ENCODE measurements at places on chromosomes 13 and 19.
A peak's percentile ranks its signal among the peaks of the same experiment; 100 is the strongest.

DNA sequence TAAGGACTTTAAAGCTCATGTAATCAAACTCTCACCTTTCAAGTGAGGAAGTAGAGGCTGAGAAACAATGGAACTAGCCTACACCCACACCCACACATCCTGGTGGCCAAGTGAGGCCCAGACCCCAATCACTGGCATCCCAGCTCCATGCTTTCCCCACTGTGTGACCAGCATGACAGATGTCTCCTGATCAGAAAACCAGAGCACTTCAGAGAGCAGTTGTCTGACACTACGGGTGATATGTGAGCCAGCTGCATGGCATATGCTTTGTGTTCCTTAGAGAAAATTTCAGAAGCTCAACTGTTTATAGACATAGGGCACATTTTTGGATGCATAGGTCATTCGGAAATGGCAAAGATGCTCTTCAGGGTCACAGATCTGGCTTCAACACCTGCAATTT, 315.2 kb downstream of the NDFIP2 start:
- DNase-seq, result no peak

- no peak for DNase-seq
Measured at GRCh38 chr19:46226438-46226973, 3.0 kb upstream of the IGFL1 start.

GRCh38 chr13:75566658-75567057, 17.1 kb downstream of the UCHL3 start:
- DNase-seq, result no peak

DNA sequence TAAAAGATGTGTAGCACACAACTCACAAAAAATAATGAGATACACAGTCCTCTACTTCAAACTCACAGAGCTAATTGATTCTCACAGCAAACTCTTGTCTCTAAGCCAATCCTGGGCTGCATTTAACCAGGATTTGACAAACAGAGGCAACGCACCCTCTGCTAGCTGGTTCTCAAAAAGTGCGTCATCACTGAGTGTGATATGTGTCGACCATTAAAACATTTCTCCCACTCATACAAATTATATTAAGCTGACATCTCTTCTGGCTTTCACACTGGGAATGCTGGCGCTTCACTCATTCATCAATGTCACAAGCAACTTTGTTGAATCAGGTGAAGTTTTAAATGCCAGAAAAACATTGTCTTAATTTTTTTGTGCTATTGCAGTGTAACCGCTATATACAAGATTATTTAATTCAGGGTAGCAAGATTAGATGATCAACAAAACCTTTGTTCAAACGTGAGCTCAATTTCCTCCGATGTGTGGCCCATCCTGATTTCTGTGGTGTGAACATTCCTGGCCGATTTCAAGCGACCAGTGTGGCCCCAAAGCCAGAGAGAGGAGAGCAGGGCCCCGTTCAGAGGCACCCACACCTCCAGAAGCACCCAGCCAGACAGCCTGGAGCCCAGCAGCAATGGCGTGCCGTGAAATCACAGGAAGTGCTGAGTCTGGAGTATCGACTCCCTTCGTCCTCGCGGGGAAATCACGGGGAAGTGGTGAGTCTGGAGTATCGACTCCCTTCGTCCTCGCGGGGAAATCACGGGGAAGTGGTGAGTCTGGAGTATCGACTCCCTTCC, 49.4 kb downstream of the RASA3 start:
- no peak for DNase-seq

DNA sequence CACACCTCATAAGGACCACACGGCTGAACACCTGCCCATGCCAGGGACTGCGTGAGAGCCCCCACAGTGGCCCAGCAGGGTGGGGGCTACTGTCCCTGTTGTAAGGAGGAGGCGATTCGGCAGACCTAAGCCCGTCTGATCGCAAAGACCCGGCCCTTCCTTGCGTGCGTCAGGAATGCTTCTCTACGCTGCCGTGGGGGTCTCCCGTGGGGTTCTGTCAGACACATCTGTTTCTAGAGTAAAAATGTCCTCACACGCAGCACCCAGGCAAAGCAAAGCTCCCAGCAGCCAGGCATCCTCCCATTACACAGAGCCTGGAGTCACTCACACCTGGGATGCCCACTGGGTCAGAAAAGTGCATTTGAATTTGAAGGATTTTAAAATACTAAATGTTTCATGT, 147.7 kb upstream of the SOX1 start:
- DNase-seq, result no peak

GRCh38 chr13:100208626-100209025, 119.7 kb downstream of the PCCA start:
- no peak for DNase-seq

DNA sequence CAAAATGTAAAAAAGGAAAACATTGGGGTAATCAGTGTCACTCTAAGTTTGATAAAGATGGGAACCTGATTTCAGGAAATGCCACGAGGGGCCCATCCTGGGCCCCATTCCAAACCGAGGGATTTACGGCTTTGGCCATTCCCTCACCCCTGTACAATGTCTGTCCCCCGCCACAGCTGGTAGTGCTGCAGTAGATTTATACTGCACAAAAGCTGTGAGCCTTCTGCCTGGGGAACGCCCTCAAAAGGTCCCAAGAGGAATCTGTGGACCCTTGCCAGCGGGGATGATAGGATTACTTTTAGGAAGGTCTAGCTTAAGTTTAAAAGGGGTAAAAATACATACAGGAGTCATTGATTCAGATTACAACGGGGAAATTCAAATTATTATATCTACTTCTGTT, 173.4 kb upstream of the SGCG start:
- no peak for DNase-seq

DNA sequence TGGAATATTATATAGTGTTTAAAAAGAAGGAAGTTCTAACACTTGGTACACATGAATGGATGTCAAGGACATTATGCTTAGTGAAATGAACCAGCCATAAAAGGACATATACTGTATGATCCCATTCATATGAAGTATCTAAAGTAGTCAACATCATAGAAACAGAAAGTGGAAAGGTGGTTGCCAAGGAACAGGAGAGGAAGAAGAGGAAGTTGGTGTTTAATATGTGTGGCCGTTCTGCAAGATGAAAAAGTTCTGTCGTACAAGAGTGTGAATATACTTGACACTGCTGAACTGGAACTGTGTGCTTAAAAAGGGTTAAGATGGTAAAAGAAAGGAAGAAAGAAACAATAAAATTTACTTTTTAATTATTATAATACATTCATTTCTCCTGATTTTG, 33.1 kb upstream of the C1QTNF9 start:
- DNase-seq, result no peak

DNA sequence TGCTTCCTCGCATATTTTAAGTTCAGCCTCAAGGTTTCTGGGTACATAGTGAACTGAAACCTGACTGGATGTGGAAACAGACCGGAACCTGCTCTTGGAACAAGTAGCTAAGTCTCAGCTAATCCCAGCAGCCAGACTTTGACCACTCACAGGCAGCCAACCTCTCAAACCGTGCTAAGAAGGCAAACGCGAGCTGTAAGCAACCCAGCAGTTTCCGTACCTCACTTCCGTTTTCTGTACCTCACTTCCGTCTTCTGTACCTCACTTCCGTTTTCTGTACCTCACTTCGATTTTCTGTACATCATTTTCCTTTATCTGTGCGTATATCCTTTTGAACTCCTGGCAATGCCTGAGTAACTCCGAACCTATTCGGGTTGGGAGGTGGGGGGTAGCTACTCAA, 96.8 kb downstream of the SUCLA2 start:
- peak; percentile 17 for DNase-seq

DNA sequence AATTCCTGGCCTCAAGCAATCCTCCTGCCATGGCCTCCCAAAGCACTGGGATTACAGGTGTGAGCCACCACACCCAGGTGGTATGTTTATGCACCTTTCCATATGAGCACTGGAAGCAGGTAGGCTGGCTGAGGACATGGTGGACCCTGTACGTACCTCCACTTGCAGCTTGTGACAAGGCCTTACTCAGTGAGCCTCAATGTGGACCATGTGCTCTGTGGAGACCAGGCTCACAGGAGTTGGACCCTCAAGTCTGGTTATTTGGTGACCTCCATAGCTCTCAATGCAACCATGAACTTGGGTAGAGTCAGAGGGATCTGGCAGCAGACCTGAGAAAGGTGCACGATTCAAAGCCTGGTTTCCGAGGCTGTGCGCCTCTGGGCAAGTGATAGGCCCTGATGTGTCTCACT, 5.5 kb downstream of the ACP4 start:
- DNase-seq, result peak; percentile 28

GRCh38 chr13:62040806-62041205, 625.2 kb upstream of the PCDH20 start:
- no peak for DNase-seq

DNA sequence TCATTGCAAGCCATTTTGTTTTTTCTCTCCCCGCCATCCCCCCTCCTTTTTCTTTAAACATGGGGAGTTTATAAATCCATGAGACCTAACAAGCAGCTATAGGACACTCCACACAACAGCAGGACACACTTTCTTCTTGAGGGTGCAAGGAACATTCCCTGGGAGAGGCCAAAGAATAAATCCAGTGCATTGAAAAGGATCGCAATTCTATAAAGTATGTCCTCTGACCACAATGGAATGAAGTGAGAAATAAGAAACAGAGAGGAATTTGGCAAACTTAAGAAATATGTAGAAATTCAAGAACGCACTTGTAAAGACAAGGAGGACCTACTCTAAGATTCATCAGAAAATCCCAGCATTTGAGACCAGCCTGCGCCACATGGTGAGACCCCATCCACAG, 11.9 kb downstream of the KLF2 start:
- no peak for DNase-seq

DNA sequence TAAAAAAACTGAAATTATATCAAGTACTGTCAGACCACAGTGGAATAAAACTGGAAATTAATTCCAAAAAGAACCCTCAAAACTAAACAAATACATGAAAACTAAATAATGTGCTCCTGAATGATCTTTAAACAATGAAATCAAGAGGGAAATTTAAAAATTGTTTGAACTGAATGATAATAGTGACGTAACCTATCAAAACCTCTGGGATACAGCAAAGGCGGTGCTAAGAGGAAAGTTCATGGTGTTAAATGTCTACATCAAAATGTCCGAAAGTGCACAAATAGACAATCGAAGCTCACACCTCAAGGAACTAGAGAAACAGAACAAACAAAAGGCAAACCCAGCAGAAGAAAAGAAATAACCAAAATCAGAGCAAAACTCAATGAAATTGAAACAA, 70.8 kb upstream of the TUBA3C start:
- DNase-seq, result no peak

DNA sequence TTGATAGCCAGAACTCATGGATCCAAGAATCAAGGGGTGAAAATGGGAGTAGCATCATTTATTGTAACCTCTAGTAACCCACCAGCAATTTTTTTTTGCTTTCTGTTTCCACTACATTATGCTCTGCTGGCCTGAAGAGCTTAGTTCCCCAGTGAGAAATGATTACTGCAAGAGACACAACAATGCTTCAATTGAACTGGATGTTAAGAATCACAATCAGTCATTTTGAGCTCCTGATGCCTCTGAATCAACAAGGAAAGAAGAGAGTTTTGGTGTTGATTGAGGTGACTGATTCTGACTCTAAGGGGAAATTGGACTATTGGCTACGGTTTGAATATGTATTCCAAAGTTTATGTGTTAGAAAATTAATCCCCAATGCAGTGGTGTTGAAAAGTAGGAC, 1084.4 kb downstream of the SLITRK1 start:
- DNase-seq, result no peak

GRCh38 chr13:114025714-114026431, 52.0 kb upstream of the C13orf46 start:
- DNase-seq, result no peak

GRCh38 chr13:84659359-84659661, 777.0 kb upstream of the SLITRK1 start:
- no peak for DNase-seq

DNA sequence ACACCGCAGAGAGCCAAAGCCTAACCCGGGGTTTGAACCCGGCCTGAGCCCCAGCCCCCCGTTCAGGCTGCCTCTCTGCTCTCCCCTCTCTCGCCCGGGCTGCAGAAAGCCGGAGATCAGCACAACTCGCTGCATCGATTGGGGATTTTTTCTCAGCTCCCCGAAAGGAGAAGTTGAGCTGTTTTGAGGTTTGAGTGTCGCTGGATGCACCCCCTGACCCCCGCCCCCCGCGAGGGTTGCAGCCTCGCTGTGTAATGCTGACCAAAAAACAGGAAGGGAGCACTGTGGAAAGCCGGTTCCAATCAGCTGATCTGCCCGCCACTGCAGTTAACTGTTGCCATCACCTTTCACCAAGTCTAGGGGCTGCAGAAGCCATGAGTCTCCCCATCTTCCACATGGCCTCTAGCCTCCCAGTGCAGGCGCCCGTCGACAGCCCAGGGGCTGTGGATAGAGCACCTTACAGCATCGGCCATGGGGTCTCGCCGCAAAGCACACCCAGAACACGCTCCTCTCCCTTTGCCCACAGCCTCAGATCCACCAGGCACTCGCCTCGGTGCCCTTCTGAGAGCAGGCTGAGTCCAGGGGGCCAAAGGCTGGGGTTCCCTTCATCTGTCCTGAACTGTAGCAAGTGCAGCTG, 34.5 kb downstream of the MYO9B start:
- peak; percentile 97 for DNase-seq

DNA sequence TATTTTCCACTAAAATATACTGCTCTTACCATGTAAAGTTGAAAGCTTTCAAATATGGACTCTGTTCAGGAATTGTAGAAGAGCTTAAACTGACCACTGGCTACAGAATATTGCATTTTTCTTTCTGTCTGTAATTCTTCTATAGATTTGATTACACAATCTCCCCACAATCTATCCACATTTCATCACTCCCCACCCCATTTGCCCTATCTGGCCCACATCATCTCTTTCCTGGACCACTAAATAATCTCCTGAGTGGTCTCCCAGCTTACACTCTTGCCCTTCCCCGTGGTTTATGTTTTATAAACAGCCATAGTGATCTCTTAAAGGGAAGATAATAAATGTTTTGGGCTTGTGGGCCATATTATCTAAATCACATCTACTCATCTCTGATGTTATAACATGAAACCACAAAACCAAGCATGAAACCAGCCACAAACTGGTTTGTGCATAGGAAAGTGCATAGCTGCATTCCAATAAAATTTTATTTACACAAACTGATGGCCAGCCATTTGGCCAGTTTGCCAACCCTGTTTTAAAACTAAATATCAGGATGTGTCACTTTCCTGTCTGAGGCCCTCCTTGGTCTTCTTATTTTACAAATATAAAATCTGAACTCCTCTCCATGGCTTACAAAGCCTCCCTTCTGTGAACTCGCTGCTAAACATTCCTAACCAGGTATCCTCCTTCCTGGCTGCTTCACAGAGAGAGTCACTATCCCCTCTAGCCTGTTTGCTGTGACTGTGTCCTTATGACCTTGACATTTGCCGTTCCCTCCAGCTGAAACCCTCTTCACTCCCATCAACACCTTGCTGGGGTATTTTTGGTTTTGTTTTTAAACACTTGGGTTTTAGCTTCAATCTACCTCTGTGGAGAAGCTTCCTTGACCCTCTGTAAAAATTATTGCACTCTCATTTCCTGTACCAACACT, 500.9 kb downstream of the GPC6 start:
- DNase-seq, result no peak

GRCh38 chr13:20198781-20199180, 6.0 kb upstream of the GJB2 start:
- no peak for DNase-seq

GRCh38 chr13:28499609-28500008, 4.7 kb upstream of the FLT1 start:
- no peak for DNase-seq
